ENCODE measurements at places on chromosomes 6 and 20.

DNA sequence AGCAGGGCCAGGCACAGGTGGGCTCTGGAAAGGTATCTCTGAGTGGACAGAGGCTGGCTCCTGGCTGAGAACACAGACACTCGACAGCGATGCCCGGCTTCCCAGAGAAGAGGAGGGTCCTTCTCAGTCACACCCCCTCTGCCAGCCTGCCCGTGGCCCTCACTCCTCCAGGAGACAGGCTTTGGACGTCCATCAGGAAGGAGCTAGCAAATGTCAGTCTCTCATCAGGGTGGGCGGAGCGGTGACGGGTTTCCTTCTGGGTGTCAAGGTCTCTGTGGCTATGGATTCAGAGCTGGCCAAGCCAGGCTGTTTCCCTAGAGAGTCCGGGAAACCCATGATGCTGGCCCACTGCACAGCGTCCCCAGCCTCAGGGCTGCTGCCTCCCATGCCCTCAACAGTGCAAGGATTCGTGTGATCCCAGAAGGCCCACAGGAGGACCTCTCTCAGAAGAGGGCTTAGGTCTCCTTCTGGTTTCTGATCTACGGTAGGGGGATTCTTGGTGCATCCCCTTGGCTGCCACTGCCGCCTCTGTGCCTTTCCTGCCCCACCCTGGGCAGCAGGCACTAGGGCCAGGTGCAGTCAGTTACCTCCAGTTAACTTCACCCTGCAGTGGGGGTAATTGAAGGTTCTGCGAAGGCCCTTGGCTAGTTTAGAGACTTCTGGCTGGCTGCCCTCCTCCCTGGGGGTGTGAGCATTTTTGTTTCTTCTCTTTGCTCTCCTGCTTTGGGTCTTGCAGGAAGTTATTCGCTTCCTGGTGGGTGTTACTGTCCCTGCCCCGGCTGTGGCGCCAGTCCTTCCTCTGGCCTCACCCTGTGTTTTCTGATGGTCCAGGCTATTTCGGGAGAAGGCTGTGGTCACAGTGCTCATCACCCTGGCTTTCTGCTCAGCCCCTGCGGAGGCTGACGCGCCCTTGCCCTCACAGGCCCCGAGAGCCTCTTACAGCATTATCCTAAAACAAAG lies 80.2 kb downstream of the CDH4 start:
- no peak for DNase-seq

- DNase-seq = no peak
Measured at GRCh38 chr6:109073344-109074132, 21.1 kb downstream of the SESN1 start.

- no peak for DNase-seq
Measured at GRCh38 chr6:1821513-1822183, 211.9 kb downstream of the FOXC1 start.

DNA sequence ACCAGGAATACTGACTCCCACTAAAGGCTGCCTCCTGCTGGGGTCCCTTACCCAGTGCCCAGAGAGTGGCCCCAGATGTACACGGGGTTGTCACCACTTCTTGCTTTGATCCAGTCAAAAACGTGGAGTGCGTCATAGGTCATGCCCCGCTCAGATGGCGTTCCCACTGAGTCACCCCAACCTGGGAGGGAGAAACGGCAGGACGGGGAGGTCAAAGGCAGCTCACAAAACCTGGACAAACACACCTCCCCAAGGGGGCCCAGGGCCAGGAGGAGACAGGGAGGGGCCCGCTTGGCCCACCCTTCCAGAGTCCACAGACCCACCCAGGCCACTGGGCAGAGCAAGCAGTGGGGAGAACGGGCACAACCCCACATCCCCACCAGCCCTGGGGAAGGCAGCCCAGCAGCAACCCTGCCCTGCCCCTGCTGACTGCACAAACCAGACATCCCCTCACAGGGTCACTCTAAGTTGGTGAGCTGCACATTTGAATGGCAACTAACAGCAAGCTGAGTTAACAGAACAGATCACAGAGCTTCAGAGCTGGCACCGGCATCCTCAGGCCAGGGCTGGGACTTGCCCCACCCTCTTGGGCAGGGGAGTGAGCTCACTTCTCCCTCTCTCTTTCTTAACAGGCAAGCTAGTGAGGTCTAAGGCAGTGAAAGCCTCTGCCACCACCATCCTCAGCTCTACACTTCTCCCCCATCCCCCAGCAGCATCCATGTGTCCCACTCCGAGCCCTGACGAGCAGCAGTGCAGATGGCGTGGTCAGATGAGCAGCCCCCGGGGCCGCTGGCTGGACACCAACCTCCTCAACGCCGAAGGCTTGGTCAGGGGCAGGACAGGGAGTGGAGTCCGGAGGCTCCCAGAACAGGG lies 61.7 kb downstream of the PYGB start:
- no peak for DNase-seq

- DNase-seq = no peak
Measured at GRCh38 chr6:38483526-38483925, 156.2 kb downstream of the BTBD9 start.

- no peak for DNase-seq
Measured at GRCh38 chr20:50193199-50193835, 2.7 kb downstream of the CEBPB start.

- DNase-seq = no peak
Measured at GRCh38 chr6:44667226-44667625, 279.7 kb downstream of the CDC5L start.

DNA sequence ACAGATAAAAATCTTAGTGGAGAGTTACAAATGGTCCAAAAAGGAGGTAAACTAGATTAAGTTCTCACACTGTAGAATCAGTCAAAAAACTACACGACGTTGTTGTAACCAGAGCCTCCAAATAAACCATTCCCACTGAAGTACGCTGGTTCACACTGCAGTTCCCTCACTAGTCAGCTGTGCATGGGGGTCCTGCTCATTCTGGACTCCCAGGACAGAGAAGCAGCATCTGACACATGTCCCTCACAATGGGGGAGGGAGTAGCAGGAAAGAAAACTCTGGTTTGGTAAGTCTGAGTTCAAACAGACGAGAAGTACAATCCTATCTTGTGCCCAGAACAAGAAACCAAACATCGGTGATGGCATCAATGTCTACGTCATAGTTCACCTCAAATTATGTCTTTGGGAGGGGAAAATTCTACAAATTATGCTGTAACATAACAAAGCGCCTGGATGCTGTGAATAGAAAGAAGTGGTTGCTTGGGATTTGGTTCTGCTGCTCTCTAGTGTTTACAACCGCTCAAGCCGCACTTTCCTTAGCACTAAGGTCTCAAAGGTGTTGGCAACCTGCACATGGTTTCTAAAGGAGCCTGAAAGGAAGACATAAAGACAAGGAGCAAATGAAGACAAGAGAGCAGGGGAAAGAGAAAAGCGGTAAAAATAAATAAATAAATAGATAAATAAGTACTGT lies 208.0 kb downstream of the GMDS start:
- DNase-seq = no peak

DNA sequence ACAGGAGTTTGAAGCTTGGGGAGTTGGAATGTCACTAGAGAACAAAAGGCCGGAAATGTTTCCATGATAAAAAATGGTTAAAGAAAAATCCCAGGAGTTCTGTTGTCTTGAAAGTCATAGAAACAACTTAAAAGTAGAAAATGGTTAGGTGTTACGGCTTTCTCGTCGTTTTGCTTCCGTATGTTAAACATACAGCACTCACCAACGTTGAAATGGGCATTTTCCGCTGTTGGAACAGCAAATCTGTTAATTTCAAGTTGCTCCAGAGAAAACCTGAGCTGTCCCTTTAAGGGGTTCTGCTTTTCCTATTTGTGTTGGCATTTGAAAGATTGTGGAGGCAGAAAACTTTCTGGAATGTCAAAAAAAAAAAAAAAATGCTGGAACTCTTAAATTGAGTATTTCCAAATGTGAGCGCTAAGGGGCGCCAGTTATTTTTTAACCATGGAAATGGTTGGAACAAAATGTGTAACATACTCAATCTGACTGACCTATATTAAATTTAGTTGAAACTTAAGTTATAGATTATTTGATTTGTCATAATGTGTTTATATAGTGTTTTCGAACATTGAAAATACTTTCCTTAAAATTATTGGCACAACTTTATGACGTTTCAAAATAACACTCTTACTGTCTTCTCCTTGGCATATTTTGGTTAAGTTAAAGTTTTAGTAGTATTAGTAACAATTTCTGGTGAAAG lies 2.2 kb downstream of the QKI start:
- no peak for DNase-seq

Measured in activated T-cell treated with anti-CD3 and anti-CD28 coated beads for 48 hours (primary cell).